Nephron progenitor cell (in vitro differentiated cells): ENCODE measurements at places on chromosomes 5 and 9.

DNA sequence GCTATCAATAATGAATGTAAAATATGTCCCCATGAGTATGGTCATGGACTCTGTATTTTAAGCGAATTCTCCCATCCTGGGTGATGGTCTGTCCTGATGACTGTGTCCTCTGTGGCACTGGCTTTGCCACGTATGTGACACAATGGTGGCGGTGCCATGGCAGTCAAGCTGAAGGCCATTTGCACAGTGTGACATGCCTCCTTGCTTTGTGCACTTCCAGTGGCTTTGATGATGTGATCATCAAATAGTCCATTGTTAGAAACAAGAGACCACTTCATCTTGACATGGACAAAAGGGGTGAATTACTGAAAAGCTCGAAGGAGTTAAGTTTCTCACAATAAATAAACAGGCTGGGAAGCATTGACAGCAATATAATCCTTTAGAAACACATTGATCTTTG lies 31.0 kb upstream of the PRRC1 start:
- DNase-seq: no peak

GRCh38 chr5:59661954-59662615 lies 231.4 kb downstream of the PDE4D start:
- DNase-seq: no peak

DNA sequence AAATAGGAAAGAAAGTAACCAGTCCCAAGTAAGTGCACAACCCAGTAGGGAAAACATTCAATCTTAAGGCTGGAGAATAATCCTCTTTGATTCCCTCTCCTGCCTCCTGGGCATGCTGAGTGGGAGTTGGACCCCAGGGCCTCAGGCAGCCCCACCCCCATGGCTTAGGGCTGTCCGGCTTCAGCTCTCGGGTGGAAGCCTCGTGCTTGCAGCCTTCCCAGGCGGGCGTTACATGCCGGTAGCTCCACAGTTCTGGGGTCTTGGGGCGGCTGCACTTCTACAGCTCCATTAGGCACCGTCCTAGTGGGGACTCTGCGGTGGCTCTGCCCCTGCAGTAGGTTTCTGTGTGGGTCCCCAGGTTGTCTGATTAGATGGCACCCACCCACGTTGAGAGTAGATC lies 10.1 kb downstream of the GLIPR2 start:
- DNase-seq: no peak

DNA sequence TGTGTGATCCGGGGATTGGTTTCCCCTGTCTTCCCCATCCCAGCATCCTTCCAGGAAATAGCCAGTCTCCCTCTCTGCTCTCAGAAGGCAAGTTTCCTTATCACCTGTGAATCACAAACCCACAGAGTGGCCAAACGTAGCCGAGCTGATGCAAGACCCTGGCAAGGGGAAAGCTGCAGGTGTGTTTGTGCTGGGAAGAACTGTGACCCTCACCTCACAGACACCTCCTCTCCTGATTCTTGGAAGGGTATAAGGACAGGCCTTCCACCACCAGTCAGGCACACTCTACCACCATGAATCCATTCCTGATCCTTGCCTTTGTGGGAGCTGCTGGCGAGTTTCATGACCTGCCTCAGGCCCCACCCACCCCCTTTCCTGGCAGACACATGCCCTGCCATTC lies at the start of gene PRSS3:
TSS of gene PRSS3 (plus strand) at position 281 of the 400 bp plus-strand sequence. CDS start at position 294, 13 bp downstream.
- DNase-seq: no peak

DNA sequence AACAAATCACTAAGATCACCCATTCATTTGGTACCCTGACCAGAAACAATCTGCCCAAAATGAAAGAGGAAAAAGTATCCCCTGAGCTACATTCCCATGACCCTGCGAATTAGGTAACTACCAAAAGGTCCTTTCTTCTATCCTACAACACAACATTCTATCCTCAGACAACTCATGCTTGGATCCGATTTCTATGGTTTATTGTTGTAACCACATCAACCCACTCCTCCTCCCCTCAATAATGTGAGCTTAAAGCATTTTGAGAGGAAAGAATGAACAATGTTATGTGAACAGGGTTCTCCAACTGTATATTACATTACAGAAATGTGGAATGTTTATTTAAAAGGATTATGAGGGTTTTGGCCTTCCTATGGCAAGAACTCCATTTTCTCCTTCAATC lies 4.0 kb downstream of the SLC35D2 start:
- no peak for DNase-seq

DNA sequence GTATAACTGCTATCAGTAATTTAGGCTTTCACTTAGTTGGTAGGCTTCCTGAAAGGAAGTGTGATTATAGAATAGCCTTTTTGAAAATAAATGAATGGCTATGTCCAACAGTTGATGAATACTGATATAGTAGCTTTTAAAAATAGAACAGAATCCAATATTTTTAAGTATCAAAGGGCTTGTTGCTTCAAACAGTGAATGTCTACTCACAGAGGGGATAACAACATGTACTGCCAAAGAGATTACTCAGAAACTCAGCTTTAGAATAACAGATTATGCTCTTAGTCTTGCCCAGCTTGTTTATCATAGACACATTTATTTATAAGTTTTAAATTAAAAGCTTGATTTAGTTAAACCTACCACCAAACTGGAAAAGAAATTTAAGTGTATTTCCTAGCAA lies 132.6 kb downstream of the XRCC4 start:
- no peak for DNase-seq

- no peak for DNase-seq
Observed at GRCh38 chr5:150641824-150642566, 1.5 kb downstream of the SYNPO start.
